NCI-H1694 treated with DMSO at 0.1 percent for 48 hours (cell line): ENCODE measurements at places on chromosomes 3 and 15.
A peak's percentile ranks its signal among the peaks of the same experiment; 100 is the strongest.

GRCh38 chr3:38177181-38177580 lies 11.8 kb downstream of the OXSR1 start:
- no peak for DNase-seq

DNA sequence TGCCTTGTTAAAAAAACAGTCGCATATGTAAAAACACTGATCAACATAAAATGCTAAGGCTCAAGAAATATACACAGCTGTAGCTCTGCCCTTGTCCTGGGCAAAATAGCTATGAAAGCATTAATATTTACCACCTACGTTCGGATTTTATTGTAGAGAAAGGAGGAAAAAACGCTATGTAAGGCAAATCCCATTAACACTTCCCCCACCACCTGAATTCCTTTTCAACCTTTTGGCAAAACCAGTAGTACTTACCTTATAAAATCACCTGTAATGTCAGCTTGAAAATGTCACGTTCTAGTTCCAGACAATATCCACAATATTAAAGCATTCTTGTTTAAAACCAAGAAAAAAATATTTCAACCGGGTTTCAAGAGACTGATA lies 3.6 kb downstream of the TRA2B start:
- DNase-seq: no peak

DNA sequence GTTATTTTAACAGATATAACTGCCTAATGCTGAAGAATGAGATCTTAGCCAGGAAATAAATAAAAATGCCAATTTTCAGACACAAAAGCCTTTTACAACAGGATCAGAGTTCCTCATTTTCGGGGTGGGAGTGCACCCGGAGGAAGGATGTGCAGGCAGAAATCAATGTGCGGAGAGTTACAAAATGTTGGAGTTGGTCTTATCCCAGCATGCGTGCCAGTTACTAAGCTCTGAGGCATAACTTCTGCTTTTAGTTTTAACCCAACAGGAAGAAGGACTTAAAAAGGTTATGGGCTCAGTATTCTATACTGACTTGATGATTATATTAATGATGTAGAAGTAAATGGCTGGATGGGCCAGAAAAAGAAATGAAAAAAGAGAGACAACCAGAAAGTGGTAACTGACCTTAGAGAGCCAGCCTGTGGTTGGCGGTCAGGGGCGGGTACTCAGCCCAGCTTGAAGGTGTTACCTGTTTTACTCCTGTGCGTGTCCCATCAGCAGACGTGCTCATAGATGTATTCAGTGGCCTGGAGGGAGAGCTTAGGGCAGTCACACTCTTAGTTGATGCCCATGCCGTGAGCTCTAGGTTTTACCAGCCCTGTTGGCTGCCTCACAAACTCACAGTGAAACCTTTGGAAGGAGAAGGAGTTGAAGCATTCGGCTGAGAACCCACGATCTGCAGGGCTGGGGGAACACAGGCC lies 164.7 kb downstream of the SV2B start:
- peak; percentile 5 for DNase-seq

- DNase-seq: no peak
These were observed 664 bp downstream of the PPCDC start for GRCh38 chr15:75023872-75024636.

DNA sequence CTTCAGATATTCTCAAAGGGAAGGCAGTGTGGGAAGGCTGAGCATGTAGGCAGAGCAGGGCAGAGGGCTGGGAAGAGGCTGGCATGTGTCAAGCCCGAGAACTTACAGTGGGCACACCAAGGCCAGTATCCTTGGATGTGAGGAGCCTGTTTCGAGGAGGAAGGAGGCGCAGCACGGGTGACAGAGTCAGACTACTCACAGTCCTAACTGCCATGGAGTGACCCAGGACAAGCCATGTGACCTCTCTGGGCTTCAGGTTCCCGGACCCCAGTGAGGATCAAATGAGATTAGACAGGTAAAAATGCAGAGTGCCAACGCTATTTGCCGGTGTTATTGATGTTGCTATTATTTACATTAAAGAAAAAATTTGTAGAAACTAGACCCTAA lies 65.3 kb downstream of the NSMCE3 start:
- no peak for DNase-seq

DNA sequence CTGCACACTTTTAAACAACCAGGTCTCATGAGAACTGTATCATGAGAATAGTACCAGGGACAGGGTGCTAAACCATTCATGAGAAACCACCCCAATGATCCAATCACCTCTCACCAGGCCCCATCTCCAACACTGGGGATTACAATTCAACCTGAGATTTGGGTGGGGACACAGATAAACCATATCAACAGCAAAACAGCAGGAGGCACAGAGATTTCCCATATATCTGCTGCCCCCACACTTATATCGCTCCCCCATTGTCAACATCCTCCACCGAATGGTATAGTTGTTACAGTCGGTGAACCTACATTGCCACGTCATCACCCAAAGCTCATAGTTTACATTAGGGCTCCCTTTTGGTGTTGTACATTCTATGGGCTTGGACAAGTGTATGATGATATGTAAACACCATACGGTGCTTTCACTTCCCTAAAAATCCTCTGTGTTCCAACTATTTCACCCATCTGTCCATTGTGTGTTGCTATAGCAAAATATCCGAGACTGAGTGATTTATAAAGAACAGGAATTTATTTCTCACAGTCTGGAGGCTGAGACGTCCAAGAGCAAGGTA lies 224.8 kb downstream of the FAM43A start:
- peak; percentile 90 for DNase-seq

DNA sequence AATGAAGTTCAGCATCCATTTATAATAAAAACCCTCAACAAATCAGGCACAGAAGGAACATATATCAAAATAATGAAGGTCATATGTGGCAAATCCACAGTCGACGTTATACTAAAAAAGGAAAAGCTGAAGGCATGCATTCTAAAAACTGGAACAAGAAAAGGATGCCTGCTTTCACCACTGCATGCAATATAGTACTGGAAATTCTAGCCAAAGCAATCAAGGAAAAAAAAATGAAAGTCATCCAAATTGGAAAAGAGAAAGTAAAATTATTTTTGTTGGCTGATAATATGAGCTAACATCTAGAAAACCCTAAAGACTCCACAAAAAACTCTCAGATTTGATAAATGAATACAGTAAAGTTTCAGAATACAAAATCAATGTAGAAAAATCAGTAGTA lies 1123.2 kb downstream of the TBL1XR1 start:
- no peak for DNase-seq

DNA sequence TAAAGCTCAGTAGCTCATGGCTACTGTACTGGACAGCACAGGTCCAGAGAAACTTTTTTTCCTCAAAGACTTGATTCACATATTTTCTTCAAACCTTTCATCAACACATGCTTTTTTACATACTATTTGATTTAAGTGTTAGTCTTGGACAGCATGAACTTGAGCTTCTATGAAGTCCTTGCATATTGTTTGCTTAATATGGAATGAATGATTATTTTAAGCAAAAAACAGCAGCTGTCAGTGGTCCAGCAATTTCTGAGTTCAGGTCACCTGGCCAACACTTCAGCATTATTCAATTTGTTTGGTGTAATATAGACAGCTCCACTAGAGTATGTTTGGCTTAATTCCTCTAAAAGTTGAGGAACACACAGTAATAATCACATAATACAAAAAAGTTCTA lies 141.4 kb downstream of the PEX5L start:
- DNase-seq: no peak

DNA sequence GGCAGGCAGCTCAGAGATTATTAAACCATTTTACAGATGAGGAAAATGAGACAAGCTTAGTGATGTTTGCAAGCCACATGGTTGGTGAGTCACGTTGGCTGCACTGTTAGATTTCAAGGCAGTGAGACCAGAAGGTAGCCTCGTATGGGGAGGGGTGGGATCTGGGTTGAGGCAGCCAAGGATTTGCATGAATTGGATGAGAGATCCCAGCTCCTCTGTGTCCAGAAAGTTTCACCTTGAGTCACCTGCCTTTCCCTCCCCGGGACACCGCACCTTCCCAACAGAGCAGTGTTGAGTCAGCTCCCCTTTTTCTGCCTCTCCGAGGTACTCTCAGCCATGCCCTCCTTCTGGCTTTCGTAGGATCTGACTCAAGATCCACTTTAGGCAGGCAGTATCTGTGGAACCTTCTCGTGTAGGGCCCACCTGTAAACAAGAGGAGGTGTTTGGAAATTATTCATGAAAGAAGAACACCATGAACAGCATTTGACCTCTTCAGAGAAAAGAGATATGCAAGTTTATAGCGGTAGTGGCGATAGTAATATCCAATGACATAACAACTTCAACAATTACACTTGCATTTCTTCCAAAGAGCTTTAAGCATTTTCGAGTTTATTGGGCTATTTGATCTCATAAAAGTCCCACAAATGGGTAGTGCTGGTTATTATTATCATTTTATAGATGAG lies 46.8 kb upstream of the VPS8 start:
- no peak for DNase-seq

DNA sequence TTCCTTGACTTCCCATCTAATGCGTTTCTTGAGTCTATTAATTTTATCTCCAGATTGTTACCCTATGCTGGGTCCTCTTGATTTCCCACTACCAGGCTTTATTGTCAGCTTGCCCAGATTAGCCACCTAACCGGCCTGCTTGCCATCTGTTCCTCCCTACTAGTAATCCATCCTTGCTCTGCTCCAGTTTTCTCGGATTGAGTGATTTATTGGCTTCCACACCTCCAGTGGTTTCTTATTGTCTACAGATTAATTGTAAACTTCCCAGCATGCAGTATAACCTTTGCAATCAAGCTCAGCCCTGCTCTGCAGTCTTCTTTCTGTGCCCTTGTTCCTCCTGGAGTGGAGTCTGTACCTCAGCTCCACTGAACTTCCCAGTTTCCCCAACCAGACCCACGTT lies 63.4 kb downstream of the ARHGEF26 start:
- DNase-seq: no peak

GRCh38 chr3:49872801-49873281 lies 3.1 kb upstream of the CAMKV start:
- no peak for DNase-seq

DNA sequence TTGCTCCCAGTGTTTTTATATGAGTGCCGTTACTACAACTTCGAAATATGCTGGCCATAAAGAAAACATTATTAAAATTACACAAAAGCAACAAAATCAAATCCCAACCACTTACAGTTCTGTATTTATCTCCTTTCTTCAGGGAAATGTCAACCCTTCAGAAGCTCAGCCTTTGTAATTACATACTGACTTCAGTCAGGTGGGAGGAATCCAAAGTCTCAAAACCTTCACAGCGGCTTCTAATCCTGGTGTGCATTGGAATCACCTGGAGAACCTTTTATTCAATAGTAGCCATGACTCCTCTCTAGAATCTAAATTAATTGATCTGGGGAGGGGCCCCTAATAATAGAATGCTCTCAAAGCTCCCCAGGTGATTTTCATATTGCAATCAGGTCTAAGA lies 463.7 kb upstream of the ARHGEF26 start:
- DNase-seq: no peak

- no peak for DNase-seq
These were observed 96.7 kb upstream of the BHLHE40 start for GRCh38 chr3:4882548-4882947.

DNA sequence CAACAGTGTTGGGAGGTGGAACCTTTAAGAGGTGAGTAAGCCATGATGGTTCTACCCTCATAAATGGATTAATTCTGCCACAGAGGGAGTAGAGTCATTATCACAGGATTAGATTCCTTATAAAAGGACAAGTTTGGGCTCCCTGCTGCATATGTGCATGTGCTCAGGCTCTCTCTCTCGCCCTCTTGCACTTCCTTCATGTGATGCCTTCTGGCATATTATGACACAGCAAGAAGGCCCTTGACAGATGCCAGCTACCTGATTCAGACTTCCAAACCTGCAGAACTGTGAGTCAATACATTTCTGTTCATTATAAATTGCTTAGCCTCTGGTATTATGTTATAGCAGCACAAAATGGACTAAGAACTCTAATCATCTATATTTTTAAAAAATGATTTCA lies 205.3 kb downstream of the CTNNB1 start:
- DNase-seq: no peak

- no peak for DNase-seq
These were observed 25.0 kb upstream of the MGLL start for GRCh38 chr3:127847236-127847720.

- DNase-seq: no peak
These were observed 21.9 kb downstream of the TSC22D2 start for GRCh38 chr3:150429767-150430671.
